ENCODE measurements at places on chromosomes 5 and 9.

DNA sequence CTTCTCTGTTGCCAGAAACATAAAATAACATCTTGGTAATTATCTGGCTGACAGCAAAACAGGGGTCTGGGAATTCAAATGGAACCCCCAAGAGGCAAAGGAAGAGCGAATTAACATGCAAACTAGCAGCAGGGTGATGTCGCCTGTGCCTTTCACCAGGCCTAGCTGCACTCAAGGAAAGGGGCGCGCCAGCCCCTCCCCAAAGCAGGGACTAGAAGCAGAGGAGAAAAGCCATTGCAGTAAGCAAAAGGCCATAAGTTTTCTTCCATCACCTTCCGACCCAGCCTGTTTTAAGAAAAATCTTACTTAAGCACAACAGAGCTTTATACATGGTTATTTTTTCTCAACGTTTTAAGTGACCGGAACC is 539 bp downstream of the POC5 start:
- no peak for DNase-seq

- DNase-seq: no peak
These were observed 57.2 kb upstream of the SSBP2 start for GRCh38 chr5:81808106-81808505.

GRCh38 chr5:171407234-171407633 is 12.2 kb upstream of the FGF18 start:
- no peak for DNase-seq

DNA sequence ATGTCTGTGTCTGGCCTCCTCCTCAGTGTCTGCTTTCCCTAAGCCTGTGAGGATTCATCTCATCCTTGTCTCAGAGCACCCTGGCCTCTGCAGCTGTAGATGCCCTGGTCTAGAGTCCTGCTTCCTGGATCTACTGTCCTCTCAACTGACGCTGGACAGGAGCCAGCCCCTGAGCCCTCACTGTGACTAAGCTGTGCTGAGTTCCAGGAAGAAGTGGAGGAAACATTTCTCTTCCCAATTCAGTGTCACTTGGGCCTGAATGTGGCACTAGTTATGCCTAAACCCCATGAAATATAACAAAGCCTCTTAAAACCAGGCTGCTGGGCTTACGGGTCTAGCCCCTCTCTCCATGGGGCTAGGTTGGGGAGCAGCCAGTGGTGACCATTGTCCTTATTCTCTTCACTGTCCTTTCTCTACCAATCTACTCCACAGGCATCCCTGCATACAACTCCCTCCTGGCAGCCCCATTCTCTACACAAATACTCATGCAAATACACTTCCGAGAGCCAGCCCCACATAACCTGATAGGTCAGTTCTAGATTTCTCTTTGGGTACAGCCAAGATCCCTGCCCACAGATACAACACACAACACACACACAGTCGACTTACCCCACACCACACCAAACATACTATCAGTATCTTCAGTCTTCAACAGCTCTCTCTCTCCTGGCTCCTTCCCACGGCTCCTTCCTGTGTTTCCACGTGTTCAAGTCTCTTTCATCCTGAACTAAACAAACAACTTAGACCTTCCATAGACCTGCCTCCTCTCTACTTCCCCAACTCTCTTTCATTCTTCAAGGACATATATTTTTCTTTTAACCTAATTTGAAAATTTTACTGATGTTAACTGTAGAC is 220.8 kb downstream of the SNX18 start:
- no peak for DNase-seq

- DNase-seq: no peak
These were observed 196.1 kb downstream of the GAS1 start for GRCh38 chr9:86751207-86751606.

DNA sequence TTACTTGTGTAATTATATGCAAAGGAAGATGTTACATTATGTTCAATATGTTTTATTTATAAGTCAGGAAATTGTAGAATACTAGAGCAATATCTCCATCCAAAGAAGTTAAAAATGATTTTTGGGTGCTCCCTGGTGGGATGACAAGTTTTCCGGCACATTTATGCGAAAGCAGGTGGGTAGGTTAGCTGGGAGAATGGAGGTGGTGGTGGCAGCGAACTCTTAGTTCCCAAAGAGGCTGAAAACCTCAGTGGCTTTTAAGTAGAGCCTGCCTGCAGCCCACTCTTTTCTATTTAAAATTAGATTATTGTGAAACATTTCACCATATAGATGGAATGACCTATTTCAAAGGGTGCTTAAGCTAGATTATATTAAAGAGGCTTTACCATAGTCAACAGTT is 51.8 kb downstream of the ANKRD33B start:
- DNase-seq: no peak

- DNase-seq: no peak
These were observed 128.3 kb downstream of the SLC28A3 start for GRCh38 chr9:84212246-84212645.

- no peak for DNase-seq
These were observed 821.8 kb upstream of the DMAC1 start for GRCh38 chr9:8621416-8621815.

DNA sequence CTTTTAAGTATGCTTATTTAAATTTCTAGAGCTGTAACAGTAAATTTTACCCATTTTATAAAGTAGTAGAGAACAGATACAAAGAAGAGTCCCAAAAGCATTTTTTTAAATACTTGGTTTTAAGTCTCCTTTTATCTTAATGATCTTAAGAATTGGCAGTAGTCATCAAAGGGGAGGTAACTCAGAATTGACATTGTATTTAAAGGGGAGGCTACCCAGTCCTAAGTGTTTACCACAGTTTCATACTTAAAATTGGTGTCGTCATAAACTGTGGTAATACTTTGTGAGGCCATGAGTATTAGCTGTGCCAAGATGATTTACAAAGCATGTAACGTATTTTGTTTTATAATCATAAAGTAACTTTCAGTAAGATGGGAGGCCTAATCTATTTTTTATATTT is 14.8 kb downstream of the SLC25A46 start:
- DNase-seq: no peak

DNA sequence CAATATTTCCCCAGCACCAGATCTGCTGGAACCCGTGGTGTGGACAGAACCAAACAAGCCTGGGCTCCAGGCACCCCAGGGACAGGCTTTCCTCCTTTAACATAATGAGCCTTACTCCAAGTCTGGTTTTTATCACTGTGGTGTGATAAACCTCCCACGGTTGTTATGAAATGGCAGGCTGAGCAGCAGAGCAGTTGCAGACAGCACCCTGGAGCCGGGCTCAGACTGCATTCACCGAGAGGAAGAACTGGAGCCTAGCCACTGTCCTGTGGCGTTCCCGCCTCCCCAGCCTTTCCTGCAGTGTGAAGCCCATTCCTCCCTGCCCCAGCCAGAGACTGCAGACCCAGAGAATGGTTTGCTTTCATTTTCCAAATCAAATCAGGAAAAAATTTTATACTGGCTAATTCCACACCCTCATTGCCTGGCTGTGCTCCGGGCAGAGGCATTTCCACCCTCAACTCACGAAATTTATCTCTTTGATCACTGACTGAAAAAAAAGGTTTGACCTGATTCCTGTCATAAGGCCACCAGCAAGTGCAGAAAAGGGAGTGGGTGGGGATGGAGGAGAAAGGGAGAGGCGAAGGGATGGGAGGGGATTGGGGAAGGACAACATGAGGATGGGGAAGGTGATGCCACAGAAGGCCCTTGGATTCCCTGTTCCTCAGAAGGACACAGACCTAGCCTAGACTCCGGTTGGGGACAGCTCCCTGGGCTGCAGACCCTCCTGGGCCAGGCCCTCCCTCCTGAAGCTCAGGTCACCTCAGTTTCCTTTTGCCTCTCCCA is 18.9 kb downstream of the IPPK start:
- DNase-seq: no peak

GRCh38 chr5:72006361-72006760 is 100.9 kb upstream of the MAP1B start:
- DNase-seq: no peak

DNA sequence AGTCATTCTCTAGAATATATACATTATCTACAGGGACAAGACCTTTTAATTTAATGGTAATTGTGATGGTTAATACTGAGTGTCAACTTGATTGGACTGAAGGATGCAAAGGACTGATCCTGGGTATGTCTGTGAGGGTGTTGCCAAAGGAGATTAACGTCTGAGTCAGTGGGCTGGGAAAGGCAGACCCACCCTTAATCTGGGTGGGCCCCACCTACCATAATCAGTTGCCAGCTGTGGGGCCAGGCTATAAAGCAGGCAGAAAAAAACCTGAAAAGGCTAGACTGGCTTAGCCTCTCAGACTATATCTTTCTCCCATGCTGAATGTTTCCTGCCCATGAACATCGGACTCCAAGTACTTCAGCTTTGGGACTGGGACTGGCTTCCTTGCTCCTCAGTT is 112.2 kb upstream of the SMC2 start:
- DNase-seq: no peak

DNA sequence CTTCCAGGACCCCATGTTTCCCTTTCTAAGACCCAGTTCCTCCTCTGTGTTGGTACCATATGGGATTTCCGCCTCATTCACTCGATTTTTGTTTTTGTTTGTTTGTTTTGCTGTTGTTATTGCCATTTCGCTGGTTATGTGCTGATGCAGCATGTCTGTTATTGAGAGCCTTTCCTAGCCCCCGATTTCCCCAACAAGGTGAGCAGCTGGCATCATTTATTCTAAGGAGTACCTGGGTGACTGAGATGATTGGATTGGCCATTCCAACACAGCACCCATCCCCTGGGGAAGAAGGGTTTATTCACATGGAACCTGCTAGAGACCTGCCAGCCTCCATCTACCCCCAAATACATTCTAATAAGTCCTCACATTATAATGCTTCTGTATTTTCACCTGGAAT is 2.7 kb downstream of the GLRA1 start:
- DNase-seq: no peak

DNA sequence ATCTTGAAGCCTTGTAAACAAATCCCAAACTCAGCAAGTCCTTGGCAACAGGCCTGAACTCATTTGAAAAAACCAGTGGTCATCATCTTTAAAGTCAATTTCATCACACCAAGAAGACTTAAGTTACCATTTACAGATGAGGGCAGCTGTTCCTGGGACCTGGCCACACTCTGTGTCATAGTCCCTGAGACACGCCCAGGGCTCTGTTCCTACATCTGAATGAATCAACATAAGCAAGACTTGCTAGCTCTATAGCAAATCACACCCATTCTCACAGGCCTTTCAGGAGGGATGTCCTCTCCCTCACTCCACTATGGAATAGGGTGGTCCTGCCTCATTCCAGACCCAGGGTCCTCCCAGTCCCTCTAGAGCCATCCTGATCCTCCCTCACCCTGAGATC is 142.8 kb downstream of the NSG2 start:
- DNase-seq: no peak

GRCh38 chr5:108623826-108624225 is 123.9 kb upstream of the FER start:
- no peak for DNase-seq

DNA sequence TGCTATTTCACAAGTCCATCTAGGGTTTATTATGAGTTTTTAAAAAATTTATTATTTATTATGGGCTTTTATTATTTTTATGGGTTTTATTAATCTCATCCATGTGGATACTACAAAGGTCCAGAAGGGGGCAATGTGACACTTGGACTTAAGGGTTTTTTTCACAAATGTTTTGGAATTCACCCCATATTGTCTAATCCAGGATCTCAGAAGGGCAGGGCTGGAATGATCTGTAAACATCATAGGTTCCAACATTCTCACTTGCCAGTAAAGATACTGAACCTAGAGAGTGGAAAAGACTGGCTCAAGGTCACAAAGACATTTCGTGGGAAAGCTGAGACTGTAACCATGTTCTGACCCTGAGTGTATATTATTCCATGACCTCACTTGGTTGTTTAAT is 35.6 kb downstream of the NIM1K start:
- DNase-seq: no peak

GRCh38 chr9:95217936-95218335 is 99.6 kb downstream of the FANCC start:
- DNase-seq: no peak

GRCh38 chr5:74141053-74141452 is 499.5 kb downstream of the ENC1 start:
- DNase-seq: no peak
